ENCODE measurements at places on chromosomes 1 and 21.

DNA sequence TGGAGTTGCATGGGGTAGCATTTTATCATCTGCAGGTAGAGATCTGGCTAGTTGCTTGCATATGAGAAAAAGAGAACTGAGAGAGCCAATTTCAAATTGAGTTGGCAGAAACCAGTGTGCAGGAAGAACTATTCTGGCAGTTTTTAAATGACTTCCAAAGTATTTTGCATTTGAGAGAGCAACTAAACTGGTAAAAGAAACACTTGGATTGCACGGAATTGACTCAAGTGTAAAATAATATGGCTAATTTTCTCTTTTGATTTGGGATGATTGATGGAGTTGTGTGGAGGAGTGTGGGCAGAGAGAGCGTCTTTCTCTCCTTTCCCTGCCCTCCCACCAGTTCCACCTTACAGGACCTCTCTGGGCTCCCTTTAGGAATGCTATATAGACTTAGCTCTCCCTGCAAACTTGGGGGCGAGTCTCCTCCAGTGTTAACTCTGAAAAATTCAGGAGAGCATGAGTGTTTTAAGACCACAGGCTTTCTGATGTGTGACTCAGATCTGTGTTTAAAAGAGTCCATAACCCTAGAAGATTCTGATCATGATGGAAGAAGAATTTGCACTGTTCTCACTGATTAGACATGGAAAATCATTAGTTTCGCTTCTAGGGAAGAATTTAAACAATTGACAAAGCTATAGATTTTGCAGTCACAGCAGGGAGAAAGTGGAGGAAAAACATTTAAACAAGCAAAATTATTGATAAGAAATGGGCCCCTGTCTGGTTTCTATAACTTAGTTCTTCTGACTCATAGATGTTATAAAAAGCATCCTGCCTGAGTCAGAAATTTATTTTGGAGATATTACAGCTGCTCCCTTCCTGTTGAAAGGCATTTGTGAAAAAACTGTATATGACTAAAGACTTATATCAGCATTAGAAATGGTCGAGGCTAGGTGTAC is 24.9 kb upstream of the CTBS start:
- no peak overlapping the region for H3K4me3 ChIP-seq
- peaks cover 14% of the 10 kb centered on the region for H3K4me1 ChIP-seq
- no peak overlapping the region for H3K27ac ChIP-seq
- no peak for DNase-seq

- no peaks in the 10 kb centered on the region for H3K27me3 ChIP-seq
- H3K4me3 ChIP-seq: no peak overlapping the region
- DNase-seq: no peak
- H3K27ac ChIP-seq: no peak overlapping the region
These were observed 121.7 kb upstream of the KIAA0040 start for GRCh38 chr1:175314300-175314699.

DNA sequence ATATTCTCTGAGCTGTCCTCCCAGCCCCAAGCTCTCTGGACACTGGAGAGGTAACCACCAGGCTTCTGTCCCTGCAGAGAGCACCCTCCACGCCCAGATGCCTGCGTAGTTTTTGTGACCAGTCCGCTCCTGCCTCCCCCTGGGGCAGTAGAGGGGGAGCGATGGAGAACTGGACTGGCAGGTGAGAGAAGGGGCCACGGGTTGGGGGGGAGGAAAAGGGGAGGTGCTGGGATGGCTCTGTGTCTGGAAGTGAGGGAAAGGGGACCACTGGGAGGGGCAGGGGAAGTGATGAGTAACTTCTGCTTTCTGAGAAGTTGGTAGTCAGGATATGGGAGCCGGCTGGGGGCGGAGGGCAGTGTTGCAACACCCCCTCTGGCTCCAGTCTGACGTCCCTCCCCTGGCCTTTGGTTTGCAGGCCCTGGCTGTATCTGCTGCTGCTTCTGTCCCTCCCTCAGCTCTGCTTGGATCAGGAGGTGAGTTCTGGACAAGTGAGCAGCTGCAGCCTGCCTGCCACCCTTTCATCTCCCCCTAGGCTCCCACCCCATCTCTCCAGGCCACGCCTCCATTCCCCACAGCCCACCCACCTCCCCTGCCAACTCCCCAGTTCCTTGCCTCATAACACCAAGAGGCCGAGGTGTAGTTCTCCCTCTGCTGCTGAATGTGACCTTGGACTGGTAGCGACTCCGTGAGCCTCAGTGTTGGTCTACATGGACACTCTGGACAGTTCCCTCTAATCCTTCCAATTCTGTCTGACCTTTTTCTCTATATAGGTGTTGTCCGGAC is 3.1 kb downstream of the ADAMTSL4 start:
- H3K4me3 ChIP-seq: peak overlapping the region; percentile 6
- peak; percentile 98 for DNase-seq
- H3K4me1 ChIP-seq: peaks cover 30% of the 10 kb centered on the region
- peak overlapping the region; percentile 95 for H3K27ac ChIP-seq
- peaks cover 22% of the 10 kb centered on the region for H3K36me3 ChIP-seq

DNA sequence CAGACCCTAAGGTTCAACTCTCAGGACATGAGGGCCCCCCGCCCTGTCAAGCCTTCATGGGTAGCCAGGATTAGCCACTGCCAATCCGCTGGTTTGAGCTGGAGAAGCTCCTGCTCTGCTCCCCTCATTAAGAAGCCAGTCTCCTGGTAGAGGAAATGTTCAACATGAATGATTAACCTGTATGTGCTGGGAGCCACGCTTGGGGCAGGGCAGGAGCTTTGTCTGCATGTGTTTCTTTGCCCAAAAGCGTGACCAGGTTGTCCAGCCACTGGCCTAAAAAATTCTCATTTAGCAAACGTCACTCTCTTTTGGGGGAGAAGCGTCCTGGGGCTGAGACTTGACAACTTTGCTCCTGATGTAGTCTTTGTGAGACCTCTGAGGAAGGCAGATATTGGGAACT is 96.5 kb downstream of the RRAGC start:
- no peaks in the 10 kb centered on the region for H3K4me1 ChIP-seq
- H3K27me3 ChIP-seq: no peaks in the 10 kb centered on the region
- H3K4me3 ChIP-seq: no peak overlapping the region
- H3K36me3 ChIP-seq: no peaks in the 10 kb centered on the region
- H3K27ac ChIP-seq: no peak overlapping the region
- DNase-seq: no peak

GRCh38 chr1:58854576-58854975 is 70.7 kb upstream of the JUN start:
- no peak overlapping the region for H3K27ac ChIP-seq
- H3K4me1 ChIP-seq: peaks cover 20% of the 10 kb centered on the region
- no peak overlapping the region for H3K4me3 ChIP-seq
- H3K36me3 ChIP-seq: no peaks in the 10 kb centered on the region
- no peaks in the 10 kb centered on the region for H3K27me3 ChIP-seq

DNA sequence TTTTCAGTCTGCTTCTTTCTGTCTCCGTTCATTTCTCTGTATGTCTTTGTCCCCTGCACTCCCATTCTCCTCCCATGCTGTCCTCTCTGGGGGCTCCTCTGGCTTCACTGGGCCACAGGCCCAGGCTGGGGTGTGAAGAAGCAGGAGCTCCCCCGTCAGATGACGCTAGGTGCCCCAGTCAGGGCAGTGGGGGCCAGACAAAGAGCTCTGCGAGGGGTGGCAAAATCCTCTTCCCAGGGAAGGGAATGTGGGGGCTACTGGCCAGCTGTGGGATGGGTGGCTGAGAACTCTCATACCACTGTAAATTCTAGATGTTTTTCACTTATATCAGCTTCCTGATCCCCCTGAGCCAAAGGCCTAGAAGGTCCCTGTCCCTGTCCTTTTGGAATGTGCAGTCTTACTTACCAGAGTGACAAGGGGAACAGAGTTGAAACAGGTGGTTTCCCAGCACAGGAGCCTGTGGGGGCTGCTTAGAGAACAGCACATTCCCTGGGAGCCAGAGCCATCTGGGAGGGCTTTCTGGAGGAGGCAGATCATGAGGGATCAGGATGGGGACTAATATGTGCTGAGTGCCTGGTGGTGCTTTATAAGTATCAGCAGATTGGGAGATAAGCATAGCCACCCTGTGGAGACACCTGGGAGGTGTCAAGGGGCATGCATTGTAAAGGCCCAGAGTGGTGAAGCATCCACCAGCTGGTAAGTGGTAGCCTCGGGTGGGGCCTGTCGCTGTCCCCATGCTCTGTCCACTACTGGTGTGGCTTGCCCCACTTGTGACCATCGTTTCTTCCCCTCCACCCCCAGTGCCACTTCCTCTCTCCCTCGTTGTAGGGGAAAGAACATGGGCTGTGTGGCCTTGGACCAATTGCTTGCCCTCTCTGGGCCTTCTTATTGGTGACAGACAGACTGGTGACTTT is 10.1 kb upstream of the PADI1 start:
- H3K4me3 ChIP-seq: no peak overlapping the region
- H3K36me3 ChIP-seq: no peaks in the 10 kb centered on the region
- no peak overlapping the region for H3K27ac ChIP-seq
- DNase-seq: no peak
- H3K4me1 ChIP-seq: no peaks in the 10 kb centered on the region

- no peak overlapping the region for H3K27ac ChIP-seq
- peaks cover 21% of the 10 kb centered on the region for H3K4me1 ChIP-seq
- no peak overlapping the region for H3K4me3 ChIP-seq
- no peaks in the 10 kb centered on the region for H3K27me3 ChIP-seq
- no peak for DNase-seq
These were observed 45.6 kb upstream of the CLIC4 start for GRCh38 chr1:24699628-24700027.

GRCh38 chr1:146036965-146037646 is 15.6 kb upstream of the HJV start:
- peak overlapping the region; percentile 63 for H3K4me3 ChIP-seq
- H3K27ac ChIP-seq: peak overlapping the region; percentile 94
- DNase-seq: no peak
- peaks cover 32% of the 10 kb centered on the region for H3K4me1 ChIP-seq
- no peaks in the 10 kb centered on the region for H3K36me3 ChIP-seq

DNA sequence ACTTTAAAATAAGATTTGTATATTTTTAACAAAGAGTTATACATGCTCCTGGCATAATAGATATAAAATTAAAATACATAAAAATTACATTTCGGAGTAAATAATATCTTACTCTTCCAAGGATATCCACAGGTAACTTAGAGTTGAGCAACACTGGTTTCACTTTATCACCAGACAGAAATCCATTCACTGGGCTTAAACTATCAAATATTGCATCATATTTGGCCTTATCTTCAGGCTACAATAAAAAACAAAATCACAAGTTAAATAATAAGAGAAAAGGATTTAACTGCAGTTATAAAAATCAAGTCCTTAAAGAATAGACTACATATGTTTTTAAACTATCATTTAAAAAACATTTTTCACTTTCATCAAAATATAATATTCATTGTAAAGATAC is 55.5 kb downstream of the EPS15 start:
- no peak overlapping the region for H3K4me3 ChIP-seq
- no peaks in the 10 kb centered on the region for H3K4me1 ChIP-seq
- no peaks in the 10 kb centered on the region for H3K27me3 ChIP-seq
- peaks cover 53% of the 10 kb centered on the region for H3K36me3 ChIP-seq

GRCh38 chr1:76989976-76990375 is 122.7 kb downstream of the ST6GALNAC5 start:
- peaks cover 12% of the 10 kb centered on the region for H3K4me1 ChIP-seq
- no peak for DNase-seq
- H3K27me3 ChIP-seq: no peaks in the 10 kb centered on the region
- no peaks in the 10 kb centered on the region for H3K36me3 ChIP-seq
- no peak overlapping the region for H3K4me3 ChIP-seq

DNA sequence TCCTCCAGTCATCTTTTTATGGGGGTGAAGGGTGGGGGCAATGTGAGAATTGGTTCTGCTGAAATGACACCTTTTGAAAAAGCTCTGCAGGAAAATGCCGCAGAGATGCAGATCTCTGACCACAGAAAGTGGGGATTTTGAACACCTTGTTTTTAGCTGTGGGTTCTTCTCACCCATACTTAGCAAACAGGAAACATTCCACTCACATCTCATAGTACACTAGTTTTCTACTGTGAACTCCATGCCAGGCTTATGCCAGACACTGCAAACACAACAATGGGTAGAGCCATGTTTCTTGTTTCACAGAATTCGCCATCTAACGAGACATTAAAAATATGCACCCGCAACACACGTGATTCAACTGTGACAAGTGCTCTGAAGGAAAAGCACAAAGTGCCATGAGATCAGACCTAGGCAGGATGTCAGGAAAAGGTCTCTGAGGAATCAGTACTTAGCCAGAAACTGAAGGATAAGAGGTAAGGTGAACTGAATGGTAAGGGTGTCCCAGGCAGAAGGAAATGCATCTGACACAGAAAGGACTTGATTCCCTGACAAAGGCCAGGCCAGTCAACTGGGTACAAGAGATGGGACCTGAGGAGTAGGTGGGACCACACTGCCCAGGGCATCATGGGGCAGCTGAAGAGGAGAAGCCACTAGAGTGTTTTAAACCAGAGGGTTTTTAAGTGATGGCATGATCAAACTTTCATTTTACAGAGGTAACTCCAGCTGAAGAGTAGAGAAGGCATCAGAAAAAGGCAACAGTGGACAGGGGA is 83.8 kb upstream of the JAK1 start:
- DNase-seq: no peak
- H3K4me3 ChIP-seq: no peak overlapping the region
- no peaks in the 10 kb centered on the region for H3K4me1 ChIP-seq

GRCh38 chr1:3498986-3499385 is 44.5 kb downstream of the ARHGEF16 start:
- H3K4me3 ChIP-seq: no peak overlapping the region
- no peak overlapping the region for H3K27ac ChIP-seq

DNA sequence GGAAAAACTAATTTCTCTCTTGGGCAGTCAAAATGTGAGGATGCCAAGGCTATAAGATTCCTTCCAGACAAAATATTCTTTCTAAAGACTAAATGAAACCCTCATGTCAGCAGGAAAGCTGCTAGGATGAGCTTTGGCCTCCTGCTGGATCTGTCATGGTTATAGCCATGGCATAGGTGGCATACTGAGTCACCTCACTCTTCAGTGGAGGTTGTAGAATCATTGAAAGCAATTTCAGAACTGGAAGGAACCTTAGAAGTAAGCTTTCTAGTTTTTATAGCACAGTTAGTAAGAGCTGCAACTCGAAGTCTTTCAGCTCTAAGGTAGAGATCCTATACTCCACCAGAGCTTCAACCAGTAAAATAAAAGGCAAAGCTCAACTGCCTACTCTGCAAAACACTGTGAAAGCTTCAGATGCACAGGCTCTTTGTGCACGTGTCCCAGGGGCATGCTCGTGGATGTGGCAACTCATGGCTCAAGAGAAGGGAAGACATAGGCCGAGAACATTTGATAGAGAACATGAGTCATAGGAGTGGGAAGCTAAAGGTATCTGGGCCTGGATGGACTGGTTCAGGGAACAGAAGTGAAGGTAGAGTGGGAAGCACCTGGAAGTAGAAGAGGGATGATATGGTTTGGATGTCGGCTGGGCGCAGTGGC is 5.8 kb downstream of the AVPR1B start:
- no peaks in the 10 kb centered on the region for H3K4me1 ChIP-seq
- no peak for DNase-seq
- H3K4me3 ChIP-seq: no peak overlapping the region
- H3K27ac ChIP-seq: no peak overlapping the region

DNA sequence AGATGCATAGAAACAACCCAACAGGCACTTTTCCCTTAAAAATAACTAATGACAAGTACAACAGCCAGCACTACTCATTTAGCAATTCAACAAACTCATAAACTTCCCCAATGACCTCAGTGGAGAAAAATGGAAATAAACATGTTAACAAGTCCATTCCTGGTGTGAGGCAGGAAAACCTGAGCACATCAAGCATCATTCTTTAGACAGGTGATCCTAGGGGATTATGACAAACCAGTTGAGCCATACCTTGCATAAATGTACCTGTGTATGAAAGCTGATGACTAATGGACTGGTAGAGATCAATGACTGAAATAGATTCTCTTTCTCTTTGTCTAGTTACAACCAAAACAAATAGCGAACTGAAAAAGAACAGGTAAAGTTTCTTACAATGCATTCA is 7.0 kb downstream of the COL24A1 start:
- no peak for DNase-seq
- H3K27me3 ChIP-seq: no peaks in the 10 kb centered on the region
- no peaks in the 10 kb centered on the region for H3K4me1 ChIP-seq
- no peaks in the 10 kb centered on the region for H3K36me3 ChIP-seq
